ENCODE measurements at places on chromosomes 6 and 20.

GRCh38 chr20:289693-290083 is 862 bp downstream of the C20orf96 start:
- DNase-seq = no peak

- no peak for DNase-seq
Observed at GRCh38 chr6:104473021-104473429, 386.7 kb downstream of the HACE1 start.

DNA sequence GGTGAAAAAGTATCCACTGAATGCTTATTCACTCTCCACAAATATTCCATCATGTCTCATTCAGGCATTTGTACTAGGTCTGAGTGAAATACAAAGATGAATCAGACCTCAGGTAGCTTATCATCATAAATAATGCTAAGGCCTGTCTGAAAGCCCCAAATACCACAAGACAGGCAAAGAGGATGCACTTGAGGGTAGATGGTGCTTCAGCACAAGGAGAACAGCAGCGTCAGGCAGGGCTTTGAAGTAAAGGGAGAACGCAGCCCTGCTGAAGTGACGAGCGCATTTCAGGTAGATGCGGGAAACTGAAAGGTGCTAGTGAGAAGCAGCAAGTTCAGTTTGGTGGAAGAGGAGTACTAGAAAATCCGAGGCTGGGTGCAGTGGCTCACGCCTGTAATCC is 38.7 kb downstream of the MAP3K5 start:
- no peak for DNase-seq

DNA sequence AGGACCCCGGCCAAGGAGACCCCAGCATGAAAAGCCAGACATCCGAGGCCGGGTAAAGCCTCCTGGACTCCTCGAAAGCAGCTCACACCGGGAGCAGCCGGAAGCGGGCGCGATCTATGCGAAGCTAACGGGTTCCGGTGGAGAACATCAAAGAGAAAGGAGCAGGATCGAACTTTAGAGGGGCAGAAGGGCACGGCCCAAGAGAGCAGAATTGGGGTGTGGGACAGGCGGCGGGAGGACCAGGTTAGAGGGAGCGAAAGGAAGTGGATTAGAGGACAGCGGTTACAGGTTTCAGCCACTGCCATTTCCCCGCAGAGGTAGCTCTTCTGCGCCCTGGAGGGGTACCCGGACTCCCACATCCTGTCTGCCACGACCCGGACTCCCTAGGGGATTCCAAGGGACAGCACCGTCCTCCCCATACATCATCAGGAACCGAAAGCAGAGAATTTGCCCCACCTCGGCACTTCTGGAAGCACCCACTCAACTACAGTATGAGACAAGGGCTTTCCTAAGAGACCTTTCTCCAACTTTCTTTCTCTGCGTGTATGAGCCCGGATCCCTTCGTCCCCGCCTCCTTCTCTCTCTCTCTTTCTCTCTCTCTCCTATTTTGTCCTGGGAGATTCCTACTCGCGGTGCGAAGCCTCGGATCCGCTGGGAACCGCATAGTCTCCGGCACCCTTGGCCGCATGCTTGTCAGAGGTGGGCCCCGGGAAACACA is 507 bp upstream of the VGLL2 start:
- peak; percentile 58 for DNase-seq

DNA sequence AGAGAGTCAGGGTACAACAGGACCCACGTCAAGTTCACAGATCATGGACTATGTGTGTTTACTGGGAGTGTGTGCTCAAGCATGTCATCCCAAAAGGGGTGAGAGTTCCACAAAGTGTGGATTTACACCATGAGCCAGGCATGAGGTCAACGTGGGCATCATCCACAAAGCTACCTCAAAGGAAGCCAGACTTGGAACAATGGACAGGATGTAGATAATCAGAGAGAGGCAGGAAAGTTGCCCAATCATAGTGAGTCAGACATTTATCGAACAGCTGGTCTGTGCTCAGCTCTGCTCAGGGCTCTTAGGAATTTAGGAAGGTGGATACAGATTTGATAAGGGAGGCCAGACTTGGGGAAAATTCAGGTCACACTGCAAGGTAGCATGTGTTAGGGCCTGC is 317.2 kb upstream of the CDYL start:
- DNase-seq = no peak

GRCh38 chr20:14710951-14711350 is 373.5 kb upstream of the FLRT3 start:
- DNase-seq = no peak

DNA sequence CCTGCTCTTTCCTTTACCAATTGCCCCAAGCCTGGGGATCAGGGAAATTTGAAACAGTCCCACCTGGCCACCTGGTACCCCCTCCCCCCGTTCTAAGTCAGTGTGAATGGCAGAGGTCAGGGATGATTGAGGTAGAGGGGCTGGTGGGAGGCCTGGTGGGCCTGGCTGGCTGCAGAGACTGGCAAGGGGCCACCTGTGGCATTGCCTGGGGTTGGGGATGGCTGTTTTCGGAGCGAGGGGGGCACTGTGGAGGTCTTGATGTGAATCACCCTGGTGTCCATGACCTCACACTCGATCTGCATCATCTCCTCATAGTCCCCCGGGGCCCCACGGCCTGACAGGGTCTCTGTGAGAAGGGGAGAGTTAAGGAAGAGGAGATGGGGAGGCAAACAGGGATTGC is 6.5 kb upstream of the TNXB start:
- no peak for DNase-seq

GRCh38 chr20:49445176-49445575 is 37.3 kb downstream of the KCNB1 start:
- no peak for DNase-seq
